Central memory CD4-positive, alpha-beta T cell (primary cell): ENCODE measurements at places on chromosomes 3 and 15.

DNA sequence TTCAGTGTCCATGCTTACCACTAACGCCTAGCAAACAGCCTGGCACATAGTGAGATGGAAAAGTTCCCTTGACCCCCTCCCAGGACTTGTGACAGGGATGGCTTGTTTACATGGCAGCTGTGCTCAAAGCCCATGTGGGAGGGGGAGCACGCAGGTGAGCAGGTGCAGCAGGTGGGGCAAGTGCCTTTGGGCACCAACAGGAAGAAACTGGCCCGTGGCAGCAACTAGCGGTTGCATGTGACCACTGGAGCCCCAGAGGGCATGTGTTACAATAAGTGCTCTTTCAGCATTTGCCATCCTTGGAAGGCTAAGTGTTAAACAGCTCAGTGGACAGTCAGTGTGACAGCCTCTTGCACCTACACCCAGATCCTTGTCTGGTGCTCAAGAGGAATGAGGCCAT, 734.6 kb downstream of the TUSC7 start:
- DNase-seq: no peak

DNA sequence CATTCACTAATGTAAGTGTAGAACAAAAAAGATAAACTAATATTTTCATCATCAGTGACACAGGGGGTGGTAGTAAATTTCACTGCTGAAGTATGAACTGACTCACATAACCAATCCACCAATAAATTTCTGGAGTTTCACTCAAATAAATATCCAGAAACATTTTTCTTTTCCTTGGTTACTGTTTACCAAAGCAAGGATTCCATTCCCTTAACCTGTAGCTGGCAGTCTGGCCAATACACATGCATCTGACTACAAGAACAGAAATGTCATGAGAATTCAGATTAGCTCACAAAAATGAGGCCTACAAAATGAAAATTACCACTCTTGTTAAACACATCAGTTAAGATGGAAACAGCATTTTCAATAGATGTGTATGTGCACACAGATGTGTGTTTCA, 80.3 kb downstream of the STAG1 start:
- DNase-seq: no peak

GRCh38 chr3:90132197-90132596, 1024.8 kb downstream of the EPHA3 start:
- DNase-seq: no peak

GRCh38 chr15:48557335-48557734, 88.2 kb downstream of the FBN1 start:
- DNase-seq: no peak

DNA sequence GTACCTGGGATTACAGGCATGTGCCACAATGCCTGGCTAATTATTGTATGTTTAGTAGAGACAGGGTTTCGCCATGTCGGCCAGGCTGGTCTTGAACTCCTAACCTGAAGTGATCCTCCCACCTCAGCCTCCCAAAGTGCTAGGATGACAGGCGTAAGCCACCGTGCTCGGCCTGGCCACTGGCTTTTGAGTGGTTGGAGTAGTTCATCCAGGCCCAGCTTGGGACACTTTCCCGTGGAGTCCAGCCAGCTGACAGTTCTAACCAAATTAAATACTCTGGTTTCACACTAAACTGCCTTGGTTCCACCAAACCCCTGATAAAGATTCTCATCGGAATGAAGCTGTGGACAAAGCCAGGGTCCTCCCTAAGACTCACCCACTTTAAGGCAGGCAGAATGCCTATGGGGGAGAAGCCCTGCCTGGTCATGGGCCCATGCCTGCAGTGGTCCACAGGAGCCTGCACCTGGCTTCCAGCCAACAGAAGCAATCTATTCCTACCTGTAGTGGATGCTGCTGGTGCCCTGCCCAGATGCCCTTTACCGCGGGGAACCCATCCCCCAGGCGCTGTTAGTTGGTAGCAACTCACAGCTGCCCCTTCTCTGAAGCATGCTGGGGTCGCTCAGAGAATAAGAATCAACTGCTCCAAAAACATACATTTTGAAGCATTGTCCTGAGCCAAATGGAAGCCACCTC, 5.2 kb upstream of the SLC28A1 start:
- no peak for DNase-seq

DNA sequence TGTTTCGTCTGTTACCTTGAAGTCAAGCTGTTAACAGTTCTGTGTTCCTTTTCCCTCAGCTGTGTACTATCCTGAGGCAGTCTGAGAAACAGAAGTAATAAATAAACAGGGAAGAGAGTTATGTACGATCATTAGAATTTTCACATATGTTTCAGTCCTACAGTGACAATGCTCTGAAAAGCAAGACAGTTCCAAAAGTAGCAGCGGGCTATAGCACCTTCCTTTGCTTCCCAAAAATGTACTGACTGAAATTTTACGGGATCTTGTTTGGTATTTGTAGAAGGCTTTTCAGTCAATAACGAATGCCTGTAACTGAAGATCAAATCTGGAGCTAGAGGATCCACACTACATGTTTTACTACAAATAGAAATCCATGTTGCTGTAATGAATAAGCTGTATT, 428.1 kb downstream of the PYDC2 start:
- DNase-seq: no peak

- no peak for DNase-seq
Observed at GRCh38 chr3:178739720-178740119, 203.5 kb downstream of the KCNMB2 start.

- DNase-seq: no peak
Observed at GRCh38 chr3:44887101-44887500, 12.7 kb downstream of the TGM4 start.

- DNase-seq: no peak
Observed at GRCh38 chr3:66035763-66036477, 2.8 kb downstream of the MAGI1 start.

DNA sequence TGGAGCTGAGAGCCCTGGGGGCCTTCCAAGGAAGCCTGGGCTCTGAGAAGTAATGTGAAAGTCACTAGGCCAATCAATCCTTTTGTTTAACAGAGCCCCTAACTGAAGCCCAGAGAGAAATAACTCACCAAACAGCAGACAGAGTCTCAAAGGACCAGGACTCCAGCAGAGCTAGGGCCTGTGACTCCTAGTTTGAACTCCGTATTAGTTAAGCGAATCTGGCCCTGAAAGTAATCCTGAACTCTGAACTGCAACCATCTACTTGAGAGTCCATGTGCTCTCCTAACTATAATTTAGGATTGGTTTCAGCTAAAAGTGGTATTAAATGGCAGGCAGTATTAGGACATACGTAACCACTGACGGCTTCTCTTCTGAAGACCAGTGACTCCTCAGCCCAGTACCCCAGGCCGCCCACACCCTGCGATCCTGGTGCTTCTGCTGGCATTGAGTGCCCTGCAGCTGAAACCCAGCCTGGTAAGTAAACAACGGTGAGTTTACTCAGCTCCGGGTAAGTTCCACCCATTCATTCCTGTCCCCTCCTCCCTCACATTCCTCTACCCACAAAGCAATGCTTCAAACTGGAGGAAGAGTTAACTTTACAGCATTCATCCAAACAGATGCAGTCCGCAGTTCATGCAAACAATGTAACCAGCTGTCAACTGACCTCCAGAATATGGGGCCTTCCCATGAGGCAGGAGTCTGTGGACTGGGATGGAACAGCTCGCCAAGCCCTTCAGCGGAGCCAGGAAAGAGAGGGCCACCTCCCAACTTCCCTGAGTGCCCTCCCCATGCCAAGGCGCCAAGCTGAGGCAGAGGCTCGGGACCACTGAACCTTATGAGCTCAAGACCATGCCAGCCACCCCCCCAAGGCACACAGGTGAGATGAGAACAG, 7.3 kb downstream of the MYO5C start:
- no peak for DNase-seq

GRCh38 chr3:53346514-53346913, 829 bp downstream of the DCP1A start:
- DNase-seq: no peak

GRCh38 chr15:77173487-77173886, 102.6 kb upstream of the TSPAN3 start:
- no peak for DNase-seq

- no peak for DNase-seq
Observed at GRCh38 chr3:106337116-106337515, 468.3 kb upstream of the CBLB start.

GRCh38 chr15:99042892-99043291, 35.3 kb upstream of the PGPEP1L start:
- no peak for DNase-seq

DNA sequence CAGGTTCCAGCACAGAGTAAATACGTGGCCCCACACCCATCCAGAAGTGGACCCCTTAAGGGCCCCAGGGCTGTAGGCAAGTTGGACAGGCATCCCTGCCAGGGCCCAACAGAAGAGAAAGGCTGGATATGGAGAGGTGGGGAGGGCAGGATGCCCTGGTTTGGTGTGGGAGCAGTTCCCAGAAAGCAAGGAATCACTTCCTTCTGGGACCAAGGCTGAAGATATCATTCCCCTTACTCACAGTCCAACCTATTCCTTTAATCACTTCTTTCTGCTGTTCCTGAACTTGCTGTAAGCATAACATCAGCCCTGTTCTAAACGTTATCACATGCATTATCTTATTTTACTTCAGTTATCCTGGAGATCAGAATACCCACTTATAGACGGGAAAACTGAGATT, 6.1 kb upstream of the MESP2 start:
- no peak for DNase-seq

GRCh38 chr3:9769426-9770275, at the start of gene CAMK1:
CAMK1 (minus strand) TSS chr3:9769947; CDS start chr3:9767749, 2,198 bp downstream.
- peak; percentile 49 for DNase-seq

DNA sequence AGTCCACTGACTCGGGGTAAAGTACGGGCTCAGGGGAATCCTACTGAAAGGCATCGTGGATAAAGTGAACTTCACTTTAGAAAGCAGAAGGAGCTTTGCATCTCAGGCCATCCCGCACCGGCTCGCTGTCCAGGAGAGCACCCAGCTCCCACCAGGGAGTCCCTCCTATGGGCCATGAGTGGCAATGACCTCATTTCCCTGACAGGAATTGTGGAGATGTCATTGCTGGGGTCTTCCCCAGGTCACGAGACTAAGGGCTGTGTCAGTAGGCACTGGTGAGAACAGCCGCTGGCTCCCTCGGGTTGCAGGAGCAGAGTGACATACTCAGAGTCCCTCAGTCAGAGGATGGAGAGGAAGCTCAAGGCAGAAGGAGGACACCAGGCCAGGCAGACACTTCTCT, 97.3 kb downstream of the XXYLT1 start:
- DNase-seq: no peak

- DNase-seq: no peak
Observed at GRCh38 chr3:12318758-12319621, 30.1 kb downstream of the PPARG start.

DNA sequence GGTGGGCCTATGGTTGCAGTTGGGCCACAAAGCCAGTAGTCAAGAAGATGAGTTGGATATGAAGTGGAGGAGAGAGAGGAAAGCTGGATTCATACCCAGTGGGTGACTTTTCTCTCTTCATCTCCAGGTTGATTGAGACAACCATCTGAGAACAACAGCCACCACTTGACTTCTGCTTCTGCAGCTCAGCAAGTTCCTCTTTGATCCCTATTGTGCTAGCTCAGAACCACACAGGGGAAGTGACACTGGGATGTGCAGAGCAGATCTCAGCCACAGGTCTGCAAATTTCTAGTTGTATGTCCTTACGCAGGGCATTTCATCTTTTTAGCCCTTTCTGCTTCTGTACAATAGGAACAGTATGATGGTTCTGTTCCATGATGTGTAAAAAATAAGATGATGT, 459.2 kb upstream of the ARRDC4 start:
- no peak for DNase-seq

DNA sequence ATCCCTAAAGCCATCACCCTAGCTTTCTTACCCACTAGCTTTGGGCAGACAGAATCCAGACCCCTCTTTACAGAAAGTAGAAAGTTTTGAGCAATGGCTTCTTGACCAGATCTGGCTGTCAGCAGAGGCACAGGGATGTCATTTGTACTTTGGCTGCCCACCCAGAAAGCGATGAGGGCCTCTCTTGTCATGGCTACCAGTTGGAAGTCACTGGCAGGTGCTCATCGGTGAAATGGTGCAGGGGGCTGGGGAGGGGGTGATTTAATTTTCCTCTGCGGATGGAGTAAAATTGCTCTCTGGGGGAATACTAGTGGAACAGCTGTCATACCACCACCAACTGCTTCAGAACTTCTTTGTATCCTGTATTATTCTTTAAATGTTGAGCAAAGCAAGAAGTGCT, 393.7 kb downstream of the LSAMP start:
- DNase-seq: no peak

GRCh38 chr3:52291508-52292181, 4.0 kb downstream of the GLYCTK start:
- DNase-seq: no peak

DNA sequence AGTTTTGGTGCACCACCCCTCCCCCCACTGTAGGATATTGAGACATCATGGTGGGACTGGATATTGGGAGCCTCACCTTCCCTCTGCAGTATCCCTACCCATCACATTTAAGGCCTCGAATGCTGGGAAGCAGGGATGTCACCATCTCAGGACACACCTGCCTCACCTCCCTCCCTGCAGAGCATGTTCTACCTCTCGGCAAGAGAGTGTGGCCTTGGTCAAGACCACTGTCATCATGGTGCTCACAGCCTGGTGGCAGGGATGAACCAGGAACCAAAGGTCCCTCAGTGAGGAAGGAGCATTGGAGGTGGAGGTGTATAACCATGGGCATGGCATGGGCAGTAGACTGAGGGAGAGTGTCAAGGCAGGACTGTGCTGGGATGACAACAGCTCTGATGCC, 104.8 kb downstream of the CORO2B start:
- DNase-seq: no peak

DNA sequence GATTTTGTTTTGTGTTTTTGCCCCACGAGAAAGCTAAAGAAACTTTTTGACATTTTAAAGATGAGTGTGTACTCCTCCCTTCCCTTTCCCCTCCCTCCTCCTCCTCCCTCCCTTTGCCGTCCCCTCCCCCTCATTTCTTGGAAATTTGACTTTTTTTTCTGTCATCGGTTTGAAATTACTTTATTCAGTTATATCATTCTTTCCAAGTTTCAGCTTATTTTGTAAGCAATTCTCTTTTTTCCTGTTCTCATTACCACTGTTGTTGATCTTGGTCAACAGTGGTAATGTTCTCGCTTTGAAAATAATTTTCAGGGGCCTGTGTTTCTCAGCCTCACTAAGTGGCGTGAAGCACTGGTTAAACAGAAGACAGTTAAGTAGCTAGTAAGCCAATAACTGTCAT, 178.4 kb downstream of the AKAP13 start:
- DNase-seq: no peak

GRCh38 chr3:172515130-172515918, 7.9 kb downstream of the TNFSF10 start:
- DNase-seq: no peak
